NCI-H1092 (cell line): ENCODE measurements at places on chromosomes 2 and 18.
A peak's percentile ranks its signal among the peaks of the same experiment; 100 is the strongest.

- no peak for DNase-seq
These were observed 5.6 kb downstream of the WNT10A start for GRCh38 chr2:218885981-218886947.

DNA sequence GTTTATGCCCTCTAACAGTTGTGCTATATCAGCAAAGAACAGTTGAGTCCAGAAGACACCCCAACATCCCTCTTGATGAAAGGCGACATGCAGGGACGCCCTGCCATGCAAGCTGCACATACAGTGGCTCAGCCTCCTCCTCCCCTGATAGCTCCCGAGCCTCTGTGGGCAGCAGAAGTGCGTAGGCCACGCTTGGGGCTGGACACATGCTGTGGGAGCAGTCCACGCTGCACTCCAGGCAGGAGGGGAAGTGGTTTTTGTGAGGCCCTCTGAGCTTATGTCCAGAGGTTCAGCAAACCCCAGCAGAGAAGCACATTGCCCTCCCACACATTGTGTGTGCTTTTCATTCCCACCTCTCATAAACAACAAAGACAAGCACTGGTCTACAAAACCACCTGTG is 162.1 kb downstream of the SEPTIN10 start:
- DNase-seq: no peak

- DNase-seq: no peak
These were observed 98.3 kb downstream of the RAPGEF4 start for GRCh38 chr2:172833898-172834297.

DNA sequence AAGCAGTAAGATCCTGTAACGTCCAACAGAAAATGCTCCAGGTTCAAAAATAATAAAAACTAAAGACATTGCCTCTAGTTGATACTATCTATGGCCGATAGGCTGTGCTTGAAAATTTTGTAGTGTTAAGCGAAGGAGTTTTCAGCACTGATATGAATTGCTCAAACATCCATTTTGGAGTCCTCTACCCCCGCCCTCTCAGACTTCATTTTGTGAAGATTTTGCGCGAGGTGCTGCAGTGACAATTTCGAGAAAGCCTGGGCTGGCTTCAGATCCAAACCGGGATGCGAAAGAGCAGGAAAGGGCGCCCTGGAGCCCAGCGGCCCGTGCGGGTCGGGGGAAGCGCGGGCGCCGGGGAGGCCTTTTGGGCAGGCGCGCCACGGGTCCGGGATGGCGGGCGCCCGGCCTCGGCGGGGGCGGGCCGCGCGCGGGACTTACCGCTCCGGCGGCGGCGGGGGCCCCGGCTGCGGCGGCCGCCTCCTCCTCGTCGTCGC is 1.8 kb downstream of the SP3 start:
- peak; percentile 31 for DNase-seq

GRCh38 chr2:28678175-28678855 is 73.3 kb upstream of the PPP1CB start:
- no peak for DNase-seq

DNA sequence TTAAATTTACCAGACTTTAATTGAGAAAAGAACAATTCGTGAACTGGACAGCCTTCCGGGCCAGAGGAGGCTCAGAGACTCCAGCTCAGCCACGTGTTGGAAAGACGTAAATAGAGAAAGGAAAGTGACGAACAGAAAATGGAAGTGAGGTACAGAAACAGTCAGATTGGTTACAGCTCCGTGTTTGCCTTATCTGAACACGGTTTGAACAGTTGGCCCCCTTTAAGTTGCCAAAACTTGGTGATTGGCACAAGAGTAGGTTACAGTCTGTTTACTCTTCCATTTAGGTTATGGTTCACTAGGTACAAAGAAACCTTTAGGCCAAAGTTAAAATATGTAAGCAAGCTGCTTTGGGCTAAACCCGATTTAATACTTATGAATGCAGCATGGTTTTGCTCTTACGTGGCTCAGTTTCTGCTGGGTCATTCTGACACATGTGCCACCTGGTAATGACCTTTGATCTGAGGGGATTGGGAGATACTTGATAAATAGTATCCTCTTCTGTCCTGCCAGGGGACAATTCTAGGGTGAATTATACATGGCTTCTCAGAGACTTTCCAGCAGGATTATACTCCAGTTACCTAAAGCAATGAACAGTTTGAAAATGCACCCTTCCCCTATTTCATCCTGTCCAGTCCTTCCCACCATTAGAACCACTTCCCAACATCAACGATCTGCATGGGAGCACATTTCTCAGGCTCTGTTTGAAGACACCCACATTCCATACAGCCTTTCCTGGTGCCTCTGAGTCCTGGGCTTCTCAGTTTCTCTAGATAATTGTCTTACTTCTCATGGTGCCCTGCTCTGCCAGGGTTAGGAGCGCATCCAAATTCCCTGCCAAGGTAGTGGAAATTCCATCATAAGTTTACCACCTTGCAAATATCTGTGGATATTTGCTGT is 65.1 kb upstream of the TGIF1 start:
- no peak for DNase-seq

- DNase-seq: no peak
These were observed 35.8 kb upstream of the FIGN start for GRCh38 chr2:163771596-163771995.

- no peak for DNase-seq
These were observed 206.5 kb upstream of the ZSWIM2 start for GRCh38 chr2:187055463-187055862.

DNA sequence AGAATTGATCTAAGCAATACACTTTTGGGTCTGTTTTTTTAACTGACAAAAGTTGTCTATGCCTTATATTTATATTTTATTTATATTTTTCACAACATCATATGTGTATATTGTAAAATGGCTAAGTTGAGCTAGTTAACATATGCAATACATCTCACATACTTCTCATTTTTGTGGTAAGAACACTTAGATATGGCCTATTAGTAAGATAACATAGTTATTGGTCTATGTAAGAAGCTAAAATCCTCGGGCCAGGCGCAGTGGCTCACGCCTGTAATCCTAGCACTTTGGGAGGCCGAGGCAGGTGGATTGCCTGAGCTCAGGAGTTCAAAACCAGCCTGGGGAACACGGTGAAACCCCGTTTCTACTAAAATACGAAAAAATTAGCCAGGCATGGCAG is 275.6 kb upstream of the ID2 start:
- DNase-seq: no peak

GRCh38 chr18:39587586-39587985 is 2022.0 kb upstream of the CELF4 start:
- DNase-seq: no peak

GRCh38 chr18:59560556-59560955 is 136.7 kb downstream of the CCBE1 start:
- DNase-seq: no peak

DNA sequence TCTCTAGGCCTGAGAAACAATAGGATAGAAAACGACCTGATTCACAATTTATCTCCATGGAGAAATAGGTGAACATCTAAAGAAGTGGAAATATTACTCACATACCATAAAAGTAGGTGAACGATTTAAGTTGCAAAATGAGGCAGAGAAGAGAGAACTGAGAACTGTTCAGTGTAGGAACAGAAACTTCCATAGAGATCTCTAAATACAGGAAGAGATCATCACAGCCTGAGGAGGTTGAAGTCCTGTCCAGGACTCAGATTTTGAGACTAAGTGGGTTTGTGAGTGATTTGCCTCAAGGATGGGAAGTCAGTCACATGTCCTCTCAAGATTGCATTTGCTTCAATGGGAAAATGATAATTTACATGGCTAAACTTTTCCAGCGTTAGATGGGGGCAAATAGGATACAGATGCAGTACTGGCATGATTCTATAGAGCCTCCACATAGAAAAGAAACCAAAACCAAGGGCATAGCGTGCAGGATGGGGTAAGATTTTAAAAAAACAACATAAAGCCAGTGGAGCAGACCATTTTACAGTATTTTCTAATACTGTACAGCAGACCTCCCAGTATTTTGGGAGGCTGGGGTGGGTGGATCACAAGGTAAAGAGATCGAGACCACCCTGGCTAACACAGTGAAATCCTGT is 68.8 kb downstream of the MEP1B start:
- no peak for DNase-seq

- DNase-seq: no peak
These were observed 55.1 kb downstream of the COL4A3 start for GRCh38 chr2:227219312-227220105.

- DNase-seq: no peak
These were observed 288.2 kb upstream of the SPHKAP start for GRCh38 chr2:228469721-228470120.

DNA sequence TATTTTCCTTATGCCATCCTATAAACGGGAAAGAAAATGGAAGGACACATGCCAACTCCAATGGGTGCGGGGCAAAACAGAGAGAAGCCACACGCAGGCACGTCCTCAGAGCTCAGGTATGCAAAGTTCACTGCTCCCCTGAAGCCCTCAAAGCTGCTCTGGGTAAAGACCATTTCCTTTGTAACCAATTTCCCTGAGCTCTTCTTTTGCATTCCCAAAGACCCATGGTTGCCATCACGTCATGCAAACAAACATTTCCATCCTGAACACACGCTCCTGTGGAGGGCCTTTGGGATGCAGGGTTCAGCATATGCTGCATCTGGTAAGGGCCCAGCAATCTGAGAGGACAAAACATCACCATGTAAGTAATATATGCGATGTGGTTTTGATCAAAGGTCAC is 69.4 kb downstream of the EMILIN2 start:
- DNase-seq: no peak

DNA sequence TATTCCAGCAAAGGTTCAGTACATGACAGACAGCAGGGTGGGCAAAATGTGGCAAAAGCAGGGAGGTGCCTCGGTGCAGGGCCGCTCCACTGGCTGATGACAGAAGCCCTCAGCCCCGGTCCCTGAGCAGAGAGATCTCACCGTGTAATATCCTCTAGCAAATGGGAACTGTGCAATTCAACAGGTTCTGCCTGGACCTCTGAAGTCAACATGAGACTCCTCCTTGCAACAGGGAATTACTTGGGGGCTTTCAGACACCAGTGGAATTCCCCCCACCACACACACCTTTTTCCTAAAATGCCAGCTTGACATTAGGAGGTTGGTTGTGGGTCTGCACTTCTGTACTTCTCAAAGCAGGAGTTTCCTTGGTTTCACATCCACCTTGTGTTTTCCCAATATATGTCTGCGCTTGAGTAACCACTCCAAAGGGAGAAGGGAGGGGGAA is 50.8 kb downstream of the SPRED2 start:
- no peak for DNase-seq

- no peak for DNase-seq
These were observed 9.4 kb upstream of the IL1RL1 start for GRCh38 chr2:102301867-102302362.

DNA sequence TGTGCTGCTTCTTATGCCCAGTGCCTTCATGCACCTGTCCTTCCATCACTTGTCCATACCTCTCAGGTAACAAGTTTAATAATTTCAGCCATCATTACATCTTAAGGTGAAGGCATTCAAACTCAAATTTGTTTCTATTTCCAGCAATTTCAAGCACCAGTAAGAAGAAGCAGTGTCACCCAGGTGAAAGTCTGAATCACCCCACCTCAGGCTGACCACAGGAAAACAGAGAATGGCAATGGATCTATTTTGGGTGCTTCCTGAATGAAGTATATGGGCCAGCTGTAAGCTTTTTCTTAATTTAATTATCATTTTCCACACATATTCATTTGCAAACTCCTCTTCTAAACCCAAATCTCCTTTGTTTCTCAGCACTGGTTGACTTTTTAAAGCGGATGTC is 372.7 kb upstream of the SOX11 start:
- DNase-seq: no peak

- DNase-seq: no peak
These were observed 1467.8 kb downstream of the DPP10 start for GRCh38 chr2:115910270-115910669.

DNA sequence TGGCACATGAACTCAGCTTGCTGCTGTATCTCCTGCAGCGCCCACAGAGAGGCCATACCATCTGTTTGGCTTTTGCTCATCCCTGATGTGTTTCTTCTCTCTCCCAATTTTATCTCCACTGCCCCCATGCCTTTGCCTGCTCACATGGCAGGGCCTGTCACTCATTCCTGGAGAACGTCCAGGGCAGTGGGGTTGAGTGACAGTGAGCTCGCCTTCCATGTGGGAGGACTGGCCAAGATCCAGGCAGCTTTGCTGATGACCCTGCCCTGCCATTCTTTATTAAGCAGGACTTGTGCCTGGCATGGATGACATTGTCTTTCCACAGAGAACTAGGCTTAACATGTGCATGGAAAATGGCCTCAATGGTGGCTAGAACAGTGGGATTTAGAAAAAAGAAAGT is 230.5 kb upstream of the THSD7B start:
- DNase-seq: no peak

- DNase-seq: peak; percentile 93
These were observed 203.3 kb upstream of the SMAD2 start for GRCh38 chr18:48133671-48134251.

DNA sequence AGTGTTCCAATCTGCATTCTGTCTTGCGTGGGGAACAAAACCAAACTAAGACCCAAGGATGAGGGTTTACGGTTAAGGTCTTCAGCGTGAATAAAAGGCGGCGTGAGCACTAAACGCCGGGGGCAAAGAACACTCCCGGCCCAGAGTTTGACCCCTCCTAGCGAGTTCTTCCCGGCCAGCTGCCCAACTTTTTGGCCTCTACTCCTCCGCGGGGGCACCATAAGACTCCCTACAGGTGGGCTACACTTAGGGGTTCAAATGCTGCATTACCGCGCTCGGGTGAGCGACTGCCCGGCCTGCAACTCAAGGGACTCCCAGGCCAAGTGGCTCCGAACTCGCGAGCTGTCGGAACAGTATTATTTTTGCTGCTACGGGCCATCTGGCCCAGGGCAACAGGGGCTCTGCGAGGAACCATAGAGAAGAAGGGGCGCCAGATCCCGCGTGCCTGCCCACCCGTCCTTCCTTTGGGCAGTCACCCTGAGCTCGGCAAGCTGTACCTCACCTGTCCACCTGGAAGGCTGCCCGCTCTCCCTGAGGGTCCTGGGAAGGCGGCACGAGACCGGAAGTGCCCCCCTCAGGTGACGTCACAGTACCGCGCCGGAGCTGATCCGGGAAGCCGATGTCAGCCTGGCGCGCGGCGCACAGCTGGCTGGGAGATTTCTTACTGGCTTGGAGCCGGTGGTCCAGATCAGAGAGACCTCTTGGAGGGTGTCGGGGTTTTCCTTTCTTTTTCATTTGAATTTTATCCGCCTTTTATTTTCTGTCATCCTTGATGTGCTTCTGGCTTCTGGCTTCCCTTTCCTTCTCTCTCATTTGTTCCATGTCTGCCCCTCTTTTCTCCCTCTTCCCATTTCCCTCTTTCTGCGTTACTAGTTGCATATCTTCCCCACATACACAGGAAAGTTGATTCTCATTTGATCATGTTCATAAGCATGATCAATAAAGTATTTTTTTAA is at the start of gene LDAH:
TSS of gene LDAH (minus strand) at position 567 of the 956 bp plus-strand sequence. CDS start 21,638 bp downstream, outside the sequence.
- DNase-seq: peak; percentile 86
